ENCODE measurements at places on chromosomes 3 and 15.

DNA sequence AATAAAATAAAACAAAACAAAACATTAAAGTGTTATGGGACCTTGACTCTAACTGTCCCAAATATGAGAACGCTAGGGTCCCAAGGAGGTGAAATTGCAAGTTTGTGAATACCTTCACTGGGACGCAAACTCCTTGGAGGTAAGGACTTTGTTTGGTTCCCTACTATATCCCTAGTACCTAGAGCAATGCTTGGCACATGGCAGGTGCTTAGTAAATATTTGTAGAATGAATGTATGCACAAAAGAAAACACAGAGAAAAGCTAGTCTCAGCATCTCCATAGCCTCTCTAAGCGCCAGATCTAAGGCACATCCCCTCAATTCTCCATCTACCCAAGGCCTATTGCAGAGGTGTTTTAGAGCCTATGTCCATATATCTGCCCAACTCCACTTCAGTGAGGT, 30.5 kb downstream of the GPR176 start:
- no peak for DNase-seq

- no peak for DNase-seq
These were observed 59.3 kb upstream of the ADCY5 start for GRCh38 chr3:123508178-123508577.

DNA sequence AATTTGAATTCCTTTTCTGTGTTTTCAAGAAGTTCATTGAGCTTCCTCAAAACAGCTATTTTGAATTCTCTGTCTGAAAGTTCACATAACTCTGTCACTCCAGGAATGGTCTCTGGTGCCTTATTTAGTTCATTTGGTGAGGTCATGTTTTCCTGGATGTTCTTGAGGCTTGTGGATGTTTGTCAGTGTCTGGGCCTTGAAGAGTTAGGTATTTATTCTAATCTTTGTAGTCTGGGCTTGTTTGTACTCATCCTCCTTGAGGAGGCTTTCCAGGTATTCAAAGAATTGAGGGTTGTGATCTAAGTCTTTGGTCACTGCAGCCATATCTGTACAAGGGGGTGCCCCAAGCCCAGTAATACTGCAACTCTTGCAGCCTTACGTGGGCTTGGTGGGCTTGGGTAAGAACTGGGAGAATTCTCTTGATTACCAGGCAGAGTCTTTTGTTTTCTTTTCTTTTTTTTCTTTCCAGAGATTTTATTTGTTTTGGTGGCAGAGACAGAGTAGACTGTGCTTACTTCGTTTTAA, 19.3 kb upstream of the CCNDBP1 start:
- no peak for DNase-seq

- no peak for DNase-seq
These were observed 1.2 kb downstream of the USP19 start for GRCh38 chr3:49119439-49119838.

DNA sequence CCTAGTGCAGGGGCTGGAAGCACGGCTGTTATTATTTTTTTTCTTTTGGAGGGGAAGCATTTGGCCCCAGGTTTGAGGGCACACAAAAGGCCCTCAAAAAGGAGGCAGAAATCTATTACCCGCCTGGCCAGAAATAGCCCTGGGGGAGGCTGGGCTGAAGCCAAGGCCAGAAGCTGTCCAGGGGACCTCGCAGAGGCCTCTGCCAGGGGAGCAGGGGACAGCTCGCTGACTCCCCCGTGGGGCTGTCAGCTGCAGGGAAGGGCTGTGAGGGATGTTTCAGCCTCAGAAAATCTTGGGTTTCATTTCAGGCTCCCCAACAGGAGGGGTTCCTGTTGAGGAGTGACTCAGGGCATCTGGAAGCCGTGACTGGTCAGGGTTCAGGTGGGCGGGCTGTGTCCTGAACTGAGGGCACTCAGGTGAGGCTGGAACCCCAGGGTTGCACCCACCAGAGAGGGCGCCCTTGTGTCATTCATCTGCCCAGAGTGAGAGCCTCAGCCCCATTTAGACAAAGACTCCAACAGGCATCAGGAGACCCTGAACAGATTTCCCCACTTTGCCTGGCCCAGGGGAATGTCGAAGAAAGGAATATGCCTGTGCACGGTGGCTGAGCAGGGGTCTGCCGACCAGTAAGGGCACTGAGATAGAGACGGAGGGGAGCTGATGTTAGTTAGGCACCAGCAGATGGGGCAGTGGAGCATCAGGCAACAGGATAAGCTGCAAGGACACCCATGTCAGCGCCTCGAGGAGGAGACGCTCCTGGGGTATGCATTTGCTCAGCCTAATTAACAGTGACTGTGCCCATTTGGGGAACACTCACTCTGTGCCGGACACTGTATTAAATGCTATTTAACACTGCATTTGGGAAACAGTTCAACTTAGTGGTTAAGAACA, 43.5 kb upstream of the SLC6A11 start:
- DNase-seq, result no peak

- no peak for DNase-seq
These were observed 150.9 kb upstream of the MCTP2 start for GRCh38 chr15:94080416-94080815.

- no peak for DNase-seq
These were observed 557.6 kb upstream of the ADAMTS9 start for GRCh38 chr3:65245133-65246063.

GRCh38 chr15:67036775-67037555, 28.4 kb upstream of the SMAD3 start:
- DNase-seq, result no peak

DNA sequence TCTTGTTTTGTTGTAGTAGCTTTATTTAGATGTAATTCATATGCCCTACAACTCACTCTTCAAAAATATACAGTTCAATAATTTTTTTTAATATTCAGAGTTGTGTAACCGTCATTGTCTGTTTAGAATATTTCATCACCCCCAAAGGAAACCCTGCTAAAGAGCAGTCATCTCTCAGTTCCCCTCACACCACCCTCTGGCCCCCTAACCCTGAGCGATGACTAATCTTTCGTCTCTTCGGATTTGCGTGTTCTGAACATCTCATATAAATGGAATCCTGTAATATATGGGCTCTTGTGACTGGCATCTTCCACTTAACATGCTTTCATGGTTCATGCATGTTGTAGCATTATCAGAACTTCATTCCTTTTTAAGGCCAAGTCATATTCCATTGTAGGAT, 183.8 kb downstream of the ATG7 start:
- DNase-seq, result peak; percentile 75

DNA sequence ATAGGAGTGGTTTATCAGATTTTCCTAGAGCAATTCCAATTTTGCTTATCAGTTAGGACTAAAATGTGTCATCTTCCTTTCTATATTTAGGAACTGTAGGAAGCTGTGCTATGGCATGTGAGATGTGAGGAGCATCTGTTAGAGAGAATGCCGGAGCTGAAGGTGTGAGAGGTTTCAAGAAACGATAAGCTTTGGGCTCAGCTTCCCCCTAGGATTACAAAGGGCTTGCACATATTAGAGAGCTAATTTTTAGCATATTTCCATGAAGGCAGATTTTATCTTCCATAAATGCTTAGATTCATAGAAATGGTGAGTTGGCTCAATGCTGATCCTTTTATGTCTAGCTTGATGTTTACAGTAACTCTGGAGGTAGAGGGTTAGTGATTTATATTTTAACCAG, 120.2 kb downstream of the CNTN4 start:
- DNase-seq, result no peak
